ENCODE measurements at places on chromosomes 16 and 17.

DNA sequence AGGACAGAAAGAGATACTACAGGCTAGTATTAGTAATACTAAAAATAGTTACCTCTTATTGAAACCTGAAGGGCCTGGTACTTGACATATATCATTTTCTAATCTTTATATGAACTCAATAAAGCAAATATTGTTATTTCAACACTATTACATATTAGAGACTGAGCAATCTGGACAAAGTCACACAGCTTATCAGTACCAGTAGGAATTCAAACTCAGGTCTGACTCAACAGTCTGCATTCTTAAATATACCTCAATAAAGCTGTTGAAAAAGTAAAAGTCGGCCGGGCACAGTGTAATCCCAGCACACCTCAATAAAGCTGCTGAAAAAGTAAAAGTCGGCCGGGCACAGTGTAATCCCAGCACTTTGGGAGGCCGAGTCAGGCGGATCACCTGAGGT lies 67.4 kb downstream of the KANSL1 start:
- DNase-seq: no peak

GRCh38 chr17:13283606-13284005 lies 265.8 kb upstream of the ELAC2 start:
- no peak for DNase-seq

DNA sequence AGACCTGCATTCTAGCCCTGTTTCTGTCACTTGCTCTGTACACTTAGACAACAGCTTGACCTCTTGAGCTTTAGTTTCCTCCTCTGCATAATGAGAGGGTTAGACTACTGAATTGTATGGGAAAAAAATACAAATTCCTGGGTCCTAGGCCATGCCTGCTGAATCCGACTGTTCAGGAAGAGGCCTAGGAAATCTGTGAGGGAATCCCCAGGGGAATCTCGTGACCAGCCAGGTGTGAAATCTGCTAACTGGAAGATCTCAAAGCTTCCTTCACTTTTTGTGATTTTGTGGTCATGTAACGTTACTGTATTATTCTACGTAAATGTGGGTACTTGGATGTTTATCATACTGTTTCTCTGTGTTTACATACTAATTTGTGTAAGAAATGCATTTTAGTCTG lies 58.2 kb downstream of the CYLD start:
- no peak for DNase-seq

- no peak for DNase-seq
Measured at GRCh38 chr17:7235693-7236665, 1.7 kb upstream of the DVL2 start.

DNA sequence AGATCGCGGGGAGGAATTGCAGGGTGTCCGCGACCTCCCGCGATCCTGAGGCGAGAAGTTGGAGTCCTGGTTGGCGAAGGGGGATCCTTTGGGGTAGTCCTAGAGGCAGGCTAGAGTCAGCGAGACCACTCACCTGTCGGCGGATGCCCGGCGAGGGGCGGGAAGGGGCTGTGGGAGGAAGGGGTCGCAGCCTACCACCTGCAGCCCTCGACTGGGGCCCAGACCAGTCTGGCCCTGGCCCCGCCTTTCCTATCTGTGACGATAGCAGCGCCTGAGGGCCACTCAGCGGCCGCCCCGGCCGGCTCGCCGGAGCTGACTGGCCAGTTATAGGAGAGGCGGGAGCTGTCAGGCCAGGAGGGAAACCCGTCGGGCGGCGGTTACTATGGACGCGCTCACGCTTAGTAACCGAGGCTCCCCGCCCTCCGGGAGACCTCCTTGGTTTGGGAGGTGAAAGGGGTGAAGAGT lies at the start of gene TEKT3:
Gene TEKT3 (minus strand): TSS at position 213 of the 465 bp plus-strand sequence. CDS start 10,012 bp downstream, outside the sequence.
- no peak for DNase-seq

GRCh38 chr16:84829168-84829965 lies 9.6 kb downstream of the CRISPLD2 start:
- no peak for DNase-seq

DNA sequence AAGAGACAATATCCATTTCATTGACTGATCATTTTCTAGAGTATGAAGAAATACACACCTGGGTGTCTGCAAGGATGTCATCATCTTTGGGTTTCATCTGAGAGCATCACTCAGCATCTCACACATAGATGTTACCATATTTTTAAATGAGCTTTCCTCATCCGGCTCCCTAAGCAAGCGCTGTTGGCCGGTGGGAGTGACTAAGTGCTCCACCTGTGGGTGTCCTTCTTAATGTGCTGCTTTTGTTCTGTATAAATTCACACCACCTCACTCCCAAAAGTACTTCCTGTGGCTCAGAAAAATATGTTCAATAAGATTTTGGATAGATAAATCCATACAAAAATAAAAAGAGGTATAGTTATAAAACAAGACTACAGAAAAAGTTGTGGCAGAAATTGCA lies 7.4 kb downstream of the SSTR2 start:
- no peak for DNase-seq

GRCh38 chr17:7281953-7282751 lies 634 bp downstream of the SLC2A4 start:
- no peak for DNase-seq

DNA sequence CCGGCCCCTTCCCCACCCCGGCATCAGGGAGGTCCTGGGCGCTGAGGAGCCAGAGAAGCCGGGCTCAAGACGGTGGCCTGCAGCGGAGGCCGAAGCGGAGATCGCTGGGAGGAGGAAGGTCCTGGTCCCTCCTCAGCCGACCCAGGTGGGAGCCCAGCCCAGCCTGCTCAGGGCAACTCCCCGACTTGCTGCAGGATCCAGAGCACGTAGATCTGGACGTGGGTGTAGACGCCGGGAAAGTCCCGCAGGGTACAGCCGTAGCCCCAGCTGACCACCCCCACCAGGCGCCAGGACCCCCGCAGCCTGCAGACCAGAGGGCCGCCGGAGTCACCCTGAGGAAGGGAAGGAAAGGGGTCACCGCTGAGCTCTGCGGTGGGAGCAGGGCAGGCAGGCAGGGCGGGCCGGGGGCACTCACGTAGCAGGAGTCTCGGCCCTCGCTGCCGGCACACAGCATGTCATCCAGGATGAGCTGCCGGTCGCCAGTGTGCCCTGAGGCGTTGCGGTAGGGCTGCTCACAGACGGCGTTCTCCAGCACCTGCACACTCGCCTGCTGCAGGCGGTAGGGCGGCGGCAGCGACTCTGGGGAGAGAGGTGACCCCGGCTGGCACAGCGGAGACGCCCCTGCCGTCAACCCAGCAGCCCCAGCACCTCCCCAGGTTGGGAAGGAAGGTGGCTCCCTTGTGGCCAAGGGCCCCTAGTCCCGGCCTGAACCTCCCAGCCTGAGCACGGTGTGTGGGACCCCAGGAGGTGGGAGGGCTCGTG lies 5.4 kb downstream of the TPSD1 start:
- no peak for DNase-seq

GRCh38 chr17:45908460-45908859 lies 14.1 kb downstream of the MAPT start:
- DNase-seq: no peak

DNA sequence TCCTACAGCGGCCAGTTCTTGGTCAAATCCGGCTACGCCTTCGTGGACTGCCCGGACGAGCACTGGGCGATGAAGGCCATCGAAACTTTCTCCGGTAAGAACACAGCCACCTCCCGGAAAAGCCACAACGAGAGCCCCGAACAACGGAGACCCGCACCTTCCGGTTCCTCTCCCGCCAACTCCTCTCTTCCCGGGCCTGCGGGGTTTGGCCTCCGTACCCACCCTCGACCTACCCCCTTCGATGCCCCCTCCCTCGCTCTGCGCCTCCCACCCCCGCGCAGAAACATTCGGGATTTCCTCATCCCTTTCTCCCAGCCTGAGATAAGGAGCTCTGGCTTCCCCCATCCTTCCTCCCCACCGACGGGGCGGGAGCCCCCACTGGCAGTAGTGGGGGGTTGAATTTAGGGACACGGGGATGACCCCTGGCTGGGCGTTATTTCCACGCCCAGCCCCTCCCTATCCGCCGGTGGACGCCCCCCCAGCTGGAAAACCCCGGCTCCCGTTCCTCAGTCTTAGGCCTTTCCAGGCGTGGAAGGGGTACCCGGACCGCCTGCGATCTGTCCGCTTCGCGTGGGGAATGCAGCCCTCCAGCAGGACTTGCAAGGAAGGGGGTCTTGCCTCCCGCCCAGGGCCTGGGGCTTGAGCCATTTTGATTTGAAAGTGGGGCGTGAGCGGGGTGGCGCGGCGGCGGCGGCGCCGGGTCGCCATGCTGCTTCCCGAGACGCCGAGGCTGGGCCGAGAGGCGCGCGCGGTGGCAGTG lies 822 bp downstream of the IGF2BP1 start:
- no peak for DNase-seq

DNA sequence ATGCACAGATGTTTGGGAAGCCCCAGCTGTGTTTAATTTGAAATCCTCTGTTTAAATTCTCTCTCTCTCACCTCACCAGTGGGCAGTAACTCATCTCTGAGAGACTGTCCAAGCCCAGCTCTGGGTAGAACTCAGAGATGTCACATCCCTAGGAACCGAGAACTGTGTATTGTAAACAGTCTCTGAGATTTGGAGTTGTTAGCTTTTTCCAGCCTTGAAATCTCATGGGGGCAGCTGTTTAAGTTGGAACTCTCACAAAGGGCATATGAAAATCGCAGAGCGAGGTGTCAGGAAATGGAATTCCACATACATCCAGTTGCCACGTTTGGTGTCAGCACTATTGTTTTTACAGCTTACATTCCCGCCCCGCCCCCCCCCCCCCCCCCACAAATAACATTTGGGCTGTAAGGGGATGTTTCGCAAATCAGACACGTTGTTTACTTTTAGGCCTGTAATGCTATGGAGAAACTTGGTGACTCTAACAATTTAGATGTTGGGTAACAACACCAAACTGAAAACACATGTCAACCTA lies 34.3 kb downstream of the VPS35L start:
- DNase-seq: no peak

GRCh38 chr17:49344914-49345313 lies 17.1 kb downstream of the ZNF652 start:
- DNase-seq: no peak

- DNase-seq: no peak
Measured at GRCh38 chr16:11156401-11156800, 99.6 kb downstream of the SOCS1 start.

DNA sequence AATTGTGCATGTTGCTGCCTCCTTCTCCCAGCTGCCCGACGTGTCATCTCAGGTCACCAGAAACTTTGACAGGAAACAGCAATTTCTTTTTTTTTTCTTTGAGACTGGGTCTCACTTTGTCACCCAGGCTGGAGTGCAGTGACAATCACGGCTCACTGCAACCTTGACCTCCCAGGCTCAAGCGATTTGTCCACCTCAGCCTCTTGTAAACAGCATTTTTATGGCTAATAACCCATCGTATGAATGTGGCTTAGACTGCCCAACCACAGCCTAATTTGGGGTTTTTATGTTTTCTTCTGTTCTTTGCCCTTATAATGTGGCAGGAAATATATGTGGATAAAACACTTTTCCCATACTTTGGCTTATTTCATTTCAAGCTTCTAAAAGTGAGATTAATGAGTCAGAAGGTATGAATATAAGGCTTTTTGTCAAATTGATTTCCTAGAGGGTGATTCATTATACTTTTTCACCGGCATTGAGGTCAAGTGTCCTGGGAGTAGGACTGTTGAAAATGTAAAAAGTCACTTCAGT lies 31.0 kb upstream of the SLC5A10 start:
- no peak for DNase-seq

- DNase-seq: no peak
Measured at GRCh38 chr17:55587608-55588139, 76.4 kb upstream of the SMIM36 start.

GRCh38 chr17:67759355-67760171 lies 41.8 kb downstream of the NOL11 start:
- DNase-seq: no peak

Data from CD4-positive, alpha-beta T cell treated with Interleukin-4 for 4 hours (primary cell).